Hematopoietic multipotent progenitor cell treated with erythropoietin and hydrocortisone succinate and interleukin-3 and kit ligand, for 17 days (in vitro differentiated cells): ENCODE measurements at places on chromosomes 6 and 20.

- DNase-seq: peak; percentile 19
These were observed 35.6 kb downstream of the ADGRF4 start for GRCh38 chr6:47733879-47734558.

DNA sequence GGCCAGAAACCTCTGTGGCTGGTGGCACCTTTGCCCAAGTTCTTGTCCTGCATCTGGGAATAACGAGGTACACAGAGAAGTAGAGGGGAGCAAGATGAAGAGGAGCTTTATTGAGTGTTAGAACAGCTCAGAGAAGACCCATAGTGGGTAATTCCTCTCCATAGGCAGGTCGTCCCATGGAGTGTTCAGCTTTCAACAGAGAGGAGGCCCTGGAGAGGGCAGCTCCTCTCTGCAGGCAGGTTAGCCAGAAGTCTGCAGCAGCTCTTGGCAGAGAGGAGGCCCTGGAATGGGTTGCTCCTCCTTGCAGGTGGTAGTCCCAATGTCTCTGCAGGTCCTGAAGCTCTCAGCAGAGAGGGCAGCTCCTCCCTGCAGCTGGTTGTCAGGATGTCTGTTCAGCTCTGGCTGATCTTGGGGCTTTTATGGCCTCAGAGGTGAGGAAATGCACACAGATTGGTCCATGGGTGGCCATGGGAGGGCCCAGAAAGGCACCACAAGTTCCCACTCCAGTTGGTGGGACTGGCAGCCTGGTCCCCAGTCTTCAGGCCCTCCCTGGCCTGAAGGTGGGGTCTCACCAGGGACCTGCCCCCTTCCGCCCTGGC is 89.0 kb downstream of the IPCEF1 start:
- DNase-seq: no peak

- DNase-seq: no peak
These were observed 101.0 kb downstream of the EYA2 start for GRCh38 chr20:46995561-46996142.

DNA sequence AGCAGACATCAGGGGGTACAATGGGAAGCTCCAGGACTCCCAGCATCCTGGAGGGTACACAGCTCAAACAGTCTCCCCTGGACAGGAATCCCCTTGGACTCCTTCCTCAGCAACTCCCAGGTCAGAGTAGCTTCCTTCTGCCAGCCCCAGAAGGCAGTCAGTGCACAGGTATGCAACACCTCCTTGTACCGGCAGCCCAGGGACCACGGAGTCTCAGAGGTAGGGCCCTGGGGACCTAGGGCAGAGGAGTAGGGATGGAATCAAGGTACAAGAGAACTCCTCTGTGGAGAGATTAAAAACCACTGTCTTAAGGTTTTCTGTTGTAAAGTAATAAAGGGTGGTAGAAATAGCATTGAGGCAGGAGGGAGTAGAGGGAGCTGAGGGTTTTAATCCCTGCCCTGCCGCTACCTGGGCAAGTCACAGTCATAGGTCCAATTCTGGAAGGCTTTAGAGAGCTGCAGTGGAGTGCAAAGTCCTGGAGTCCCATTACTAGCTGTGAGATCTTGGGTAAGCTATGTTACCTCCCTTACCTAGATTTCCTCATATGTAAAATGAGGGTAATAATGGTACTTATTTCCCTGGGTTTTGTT is 7.5 kb downstream of the TP53TG5 start:
- no peak for DNase-seq

DNA sequence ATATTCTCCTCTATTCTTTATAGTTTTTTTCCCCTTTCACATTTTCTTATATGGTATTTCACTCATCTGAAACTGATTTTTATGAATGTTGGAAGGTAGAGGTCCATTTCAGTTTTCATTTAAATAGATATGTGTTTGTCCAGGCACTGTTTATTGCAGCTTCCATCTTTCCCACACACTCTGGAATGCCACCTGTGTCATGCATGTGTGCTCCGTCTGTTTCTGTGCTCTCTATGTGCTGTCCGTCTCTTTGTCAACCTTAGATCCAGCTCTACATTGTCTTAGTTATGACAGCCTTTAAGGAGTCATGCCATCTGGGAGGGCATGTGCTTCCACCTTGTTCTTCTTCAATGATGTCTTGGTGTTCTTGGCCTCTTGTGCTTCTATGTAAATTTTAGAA is 36.4 kb upstream of the RREB1 start:
- no peak for DNase-seq

GRCh38 chr20:1144401-1145172 is 26.2 kb downstream of the PSMF1 start:
- DNase-seq: peak; percentile 47

- DNase-seq: no peak
These were observed 1292.6 kb upstream of the MAP3K7 start for GRCh38 chr6:91879386-91879995.

DNA sequence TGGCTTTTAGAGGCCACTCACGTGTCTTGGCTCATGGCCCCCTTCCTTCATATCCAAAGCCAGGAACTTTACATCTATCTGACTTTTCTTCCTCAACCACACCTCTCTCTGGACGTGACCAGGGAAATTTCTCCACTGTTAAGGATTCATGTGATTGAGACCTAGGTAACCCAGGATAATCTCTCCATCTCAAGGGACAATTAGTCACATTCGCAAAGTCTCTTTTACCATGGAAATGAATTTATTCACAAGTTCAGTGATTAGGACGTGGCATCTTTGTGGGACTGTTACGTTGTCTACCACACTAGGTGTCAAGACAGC is 227.5 kb upstream of the RAB32 start:
- DNase-seq: no peak

GRCh38 chr20:63517376-63518309 is 2.9 kb upstream of the PPDPF start:
- no peak for DNase-seq

DNA sequence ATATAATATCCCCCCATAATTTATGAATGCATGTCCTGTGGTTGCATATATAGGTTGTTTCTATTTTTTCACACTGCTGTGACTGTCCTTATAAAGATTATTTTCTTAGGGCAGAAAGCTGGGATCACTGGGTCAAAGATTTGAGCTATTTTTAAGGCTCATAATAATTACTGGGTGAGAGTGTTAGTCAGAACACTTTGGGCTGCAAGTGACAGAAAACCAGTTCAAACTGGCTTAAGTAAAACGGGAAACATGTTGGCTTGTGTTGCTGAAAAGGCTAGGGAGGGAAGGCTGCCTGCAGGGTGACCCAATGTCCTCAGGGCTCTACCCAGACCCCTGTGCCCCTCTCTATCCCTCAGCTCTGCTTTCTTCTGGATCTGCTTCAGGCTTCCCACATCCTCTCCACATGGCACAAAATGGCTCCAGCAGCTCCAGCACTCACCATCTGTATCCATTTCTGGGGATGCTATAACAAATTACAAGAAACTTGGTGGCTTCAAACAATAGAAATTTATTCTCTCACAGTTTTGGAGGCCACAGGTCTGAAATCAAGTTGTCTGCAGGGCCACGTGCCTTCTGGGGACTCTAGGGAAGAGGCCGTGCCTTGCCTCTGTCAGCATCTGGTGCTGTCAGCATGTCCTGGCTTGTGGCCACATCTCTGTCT is 33.1 kb upstream of the MLN start:
- no peak for DNase-seq

- DNase-seq: no peak
These were observed 297.8 kb downstream of the PRL start for GRCh38 chr6:21999012-21999528.

- DNase-seq: no peak
These were observed 628 bp upstream of the ERGIC3 start for GRCh38 chr20:35541118-35541782.

DNA sequence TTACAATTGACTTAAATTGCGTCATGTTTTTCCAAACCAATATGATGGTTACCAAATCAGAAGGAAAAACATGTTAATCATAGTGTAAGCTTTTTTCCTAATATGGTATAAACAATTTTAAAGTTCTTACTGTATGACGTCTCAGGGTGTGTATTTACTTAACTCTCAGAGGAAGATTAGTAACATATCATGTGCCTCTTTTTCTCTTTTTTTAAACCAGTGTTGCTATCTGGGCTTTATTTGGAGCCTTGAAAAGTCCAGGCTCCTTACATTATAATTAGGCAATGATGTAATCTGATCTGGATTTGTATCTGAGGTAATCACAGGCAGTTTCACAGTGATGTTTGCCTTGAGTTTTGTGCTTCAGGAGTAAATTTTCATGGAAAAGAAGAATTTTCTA is 20.4 kb upstream of the RAB23 start:
- DNase-seq: no peak

DNA sequence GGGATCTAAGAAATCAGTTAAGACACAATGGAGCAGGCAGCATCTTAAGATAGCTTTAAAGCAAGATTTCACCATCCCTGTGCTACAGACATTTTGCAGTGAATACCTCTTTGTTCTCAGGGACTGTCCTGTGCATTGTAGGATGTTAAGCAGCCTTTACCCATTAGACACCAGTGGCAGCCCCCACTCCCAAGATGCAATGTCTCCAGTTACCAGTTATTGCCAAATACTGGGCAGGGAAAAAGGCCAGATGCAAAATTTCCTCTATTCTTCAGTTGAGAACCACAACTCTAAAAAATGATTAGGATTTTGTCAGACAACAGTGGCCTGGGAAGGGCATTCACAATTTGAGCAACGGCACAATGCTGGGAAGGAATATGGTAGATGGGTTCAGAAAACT is 6.1 kb downstream of the FBXO5 start:
- DNase-seq: no peak

- DNase-seq: no peak
These were observed 662 bp downstream of the ENTPD6 start for GRCh38 chr20:25195962-25196785.

DNA sequence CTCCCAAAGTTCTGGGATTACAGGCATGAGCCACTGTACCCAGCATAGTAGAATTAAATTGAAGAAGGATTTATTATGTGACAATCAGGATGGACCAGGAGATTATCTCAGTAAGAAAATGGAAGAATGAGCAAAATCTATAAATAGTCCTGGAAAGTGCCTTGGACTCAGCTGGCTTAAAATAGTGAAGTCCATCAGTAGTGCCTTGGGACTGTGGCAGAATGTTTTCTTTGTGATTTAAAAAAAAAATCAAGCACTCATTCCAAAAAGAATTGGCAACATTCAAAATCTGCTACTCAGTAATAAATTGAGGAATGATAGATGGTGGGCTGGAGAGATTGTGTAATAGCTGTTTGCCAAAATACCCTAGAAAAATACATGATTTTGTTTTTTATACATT is 37.0 kb upstream of the MAS1 start:
- no peak for DNase-seq

- no peak for DNase-seq
These were observed 28.5 kb downstream of the DSE start for GRCh38 chr6:116399287-116399686.

GRCh38 chr6:45075246-45075645 is 252.9 kb upstream of the RUNX2 start:
- DNase-seq: no peak
